ENCODE measurements at places on chromosomes 3 and 15.

DNA sequence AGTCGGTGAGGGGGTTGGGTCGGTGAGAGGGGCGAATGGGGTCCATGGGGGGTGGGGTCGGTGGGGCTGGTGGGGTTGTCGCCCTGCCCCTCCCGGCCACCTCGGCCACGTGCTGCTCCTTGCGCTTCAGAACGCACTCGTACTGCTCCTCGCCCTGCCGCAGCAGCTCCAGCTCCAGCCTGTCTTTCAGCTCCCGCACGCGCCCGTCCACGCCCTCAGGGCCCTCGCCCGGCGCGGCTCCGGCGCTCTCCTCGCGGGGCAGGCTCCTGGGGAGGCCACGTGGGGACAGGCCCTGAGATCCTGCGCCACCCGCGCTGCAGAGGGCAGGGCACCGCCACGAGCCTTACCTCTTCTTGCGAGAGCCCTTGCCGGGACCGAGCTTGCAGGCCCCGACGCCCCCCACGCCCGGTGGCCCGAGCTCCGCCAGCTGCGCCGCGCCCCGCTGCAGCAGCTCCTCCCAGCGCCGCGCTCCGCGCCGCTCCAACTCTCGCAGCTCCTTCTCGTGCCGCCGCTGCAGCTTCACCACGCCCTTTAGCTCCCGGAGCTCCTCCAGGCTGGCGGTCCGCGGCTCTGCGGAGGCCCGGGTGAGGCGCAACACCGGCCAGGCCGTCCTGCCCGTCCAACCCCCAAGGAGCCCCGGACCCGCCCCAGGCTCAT, 8.2 kb upstream of the ANKRD63 start:
- DNase-seq = no peak

GRCh38 chr3:43102773-43103480, 3.0 kb downstream of the POMGNT2 start:
- no peak for DNase-seq

DNA sequence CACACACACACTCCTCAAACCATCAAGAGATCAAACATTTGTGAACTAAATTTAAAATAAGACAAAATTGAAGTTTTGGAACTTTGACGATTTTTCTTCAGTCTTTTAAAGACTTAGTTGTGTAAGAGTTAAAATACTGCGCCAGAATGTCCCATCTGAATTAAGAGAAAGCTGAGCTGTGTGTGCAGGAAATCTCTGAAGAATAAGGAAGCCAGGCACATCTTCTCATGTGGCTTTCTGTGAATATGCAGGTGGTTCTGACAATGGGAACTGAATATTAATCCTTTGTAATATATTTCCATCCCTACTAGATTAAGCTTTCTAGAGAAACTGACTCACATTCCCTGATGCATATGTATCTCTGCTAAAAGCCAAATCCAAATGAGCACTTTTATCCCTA, 60.1 kb upstream of the ICE2 start:
- DNase-seq = no peak

DNA sequence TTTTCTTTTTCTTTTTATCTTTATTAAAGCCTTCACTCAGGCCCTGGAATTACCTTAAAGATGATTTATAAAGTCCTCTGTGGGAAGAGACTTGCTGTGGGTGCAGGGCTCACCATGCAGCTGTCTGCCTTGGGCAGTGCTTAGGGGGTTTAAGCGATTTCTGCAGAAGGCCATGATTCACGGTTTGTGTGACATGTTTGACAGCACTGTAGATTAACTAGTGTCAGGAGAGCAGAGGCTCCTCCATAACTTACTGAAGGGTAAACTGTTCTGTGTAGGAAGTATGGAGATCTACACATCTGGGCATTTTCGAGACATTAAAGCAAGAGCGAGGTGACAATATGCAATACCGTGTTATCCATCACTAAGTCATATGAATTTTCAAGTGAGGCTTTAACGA, 137.7 kb downstream of the LRIG1 start:
- no peak for DNase-seq

GRCh38 chr3:45817831-45818522, 21.6 kb upstream of the SLC6A20 start:
- DNase-seq = no peak

DNA sequence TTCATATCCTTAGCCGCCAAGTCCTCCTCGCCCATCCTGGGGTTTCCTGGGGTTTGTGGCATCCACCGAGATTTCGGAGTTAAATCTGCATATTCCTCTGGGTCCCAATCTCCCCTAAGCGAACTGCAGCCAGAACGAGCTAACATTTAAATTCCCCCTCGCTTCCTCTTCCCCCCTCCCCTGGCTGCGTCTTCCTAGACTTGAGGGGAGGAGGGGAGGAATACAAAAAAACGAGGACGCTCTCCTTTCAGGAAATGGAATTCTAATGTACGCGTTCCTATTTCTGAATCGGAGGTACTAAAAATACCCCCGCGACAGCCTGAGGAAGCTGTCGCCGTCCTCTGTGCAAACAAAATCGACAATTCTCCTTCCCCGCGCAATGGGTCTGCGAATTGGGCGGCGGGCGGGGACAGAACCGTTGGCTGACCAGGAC, 5.6 kb downstream of the FEZF2 start:
- DNase-seq = peak; percentile 91

GRCh38 chr15:81288040-81288439, 35.9 kb downstream of the STARD5 start:
- DNase-seq = no peak

DNA sequence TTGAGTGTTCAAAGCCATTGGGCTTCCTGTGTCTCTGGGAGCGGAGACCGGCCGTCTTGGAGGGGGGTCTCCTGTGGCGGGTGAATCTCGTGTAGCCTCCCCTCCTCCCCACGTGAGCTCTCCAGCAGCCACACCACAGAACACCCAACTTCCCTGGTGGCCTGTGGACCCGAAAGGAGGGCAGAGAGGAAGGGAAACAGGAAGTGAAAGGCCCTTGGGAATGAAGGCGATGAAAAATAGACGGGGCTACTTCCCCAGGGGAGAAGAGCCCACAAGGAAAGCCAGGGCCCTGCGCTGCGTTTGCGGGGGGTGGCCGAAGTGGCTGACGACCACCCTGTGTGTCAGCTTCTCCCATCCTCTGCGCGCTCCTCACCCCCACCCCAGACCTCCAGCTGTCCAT, 5.4 kb downstream of the ANKRD63 start:
- DNase-seq = no peak

DNA sequence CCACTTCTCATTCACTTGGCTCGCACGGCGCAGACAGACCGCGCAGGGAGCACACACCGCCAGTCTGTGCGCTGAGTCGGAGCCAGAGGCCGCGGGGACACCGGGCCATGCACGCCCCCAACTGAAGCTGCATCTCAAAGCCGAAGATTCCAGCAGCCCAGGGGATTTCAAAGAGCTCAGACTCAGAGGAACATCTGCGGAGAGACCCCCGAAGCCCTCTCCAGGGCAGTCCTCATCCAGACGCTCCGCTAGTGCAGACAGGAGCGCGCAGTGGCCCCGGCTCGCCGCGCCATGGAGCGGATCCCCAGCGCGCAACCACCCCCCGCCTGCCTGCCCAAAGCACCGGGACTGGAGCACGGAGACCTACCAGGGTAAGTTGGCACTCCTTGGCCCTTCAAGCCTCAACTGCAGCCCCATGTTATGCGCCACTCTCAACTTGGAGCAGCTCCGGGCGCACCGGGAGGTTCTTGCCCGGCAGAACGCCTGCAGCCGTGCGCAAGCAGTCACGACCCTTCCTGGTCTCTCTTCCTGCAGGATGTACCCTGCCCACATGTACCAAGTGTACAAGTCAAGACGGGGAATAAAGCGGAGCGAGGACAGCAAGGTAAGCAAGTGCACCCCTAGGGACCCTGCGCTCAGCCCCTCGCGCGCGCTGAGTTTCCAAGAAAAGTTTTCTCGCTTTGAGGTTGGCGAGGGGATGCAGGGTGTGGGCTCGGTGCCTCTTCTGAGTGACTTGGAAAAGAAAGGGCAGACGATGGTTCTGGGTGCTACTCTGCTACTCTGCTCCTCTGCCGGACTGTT, at the start of gene BHLHE40:
Gene BHLHE40, plus strand, starts transcription at position 10 of the 801 bp plus-strand sequence. Its CDS starts 282 bp downstream, at position 292.
- no peak for DNase-seq

DNA sequence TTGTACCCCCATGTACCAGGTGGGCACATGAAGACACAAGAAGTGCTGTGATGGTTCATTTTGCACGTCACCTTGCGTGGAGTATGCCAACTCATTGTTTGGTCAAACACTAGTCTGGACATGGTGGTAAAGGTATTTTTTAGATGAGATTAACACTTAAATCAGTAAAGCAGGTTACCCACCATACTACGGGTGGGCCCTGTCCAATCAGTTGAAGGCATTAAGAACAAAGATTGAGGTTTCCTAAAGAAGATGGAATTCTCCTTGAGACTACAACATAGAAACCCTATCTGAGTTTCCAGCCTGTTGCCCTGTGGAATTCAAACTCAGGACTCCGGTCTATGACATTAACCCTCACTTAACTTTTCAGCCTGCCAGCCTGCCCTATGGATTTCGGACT, 118.4 kb downstream of the RPLP1 start:
- DNase-seq = no peak

DNA sequence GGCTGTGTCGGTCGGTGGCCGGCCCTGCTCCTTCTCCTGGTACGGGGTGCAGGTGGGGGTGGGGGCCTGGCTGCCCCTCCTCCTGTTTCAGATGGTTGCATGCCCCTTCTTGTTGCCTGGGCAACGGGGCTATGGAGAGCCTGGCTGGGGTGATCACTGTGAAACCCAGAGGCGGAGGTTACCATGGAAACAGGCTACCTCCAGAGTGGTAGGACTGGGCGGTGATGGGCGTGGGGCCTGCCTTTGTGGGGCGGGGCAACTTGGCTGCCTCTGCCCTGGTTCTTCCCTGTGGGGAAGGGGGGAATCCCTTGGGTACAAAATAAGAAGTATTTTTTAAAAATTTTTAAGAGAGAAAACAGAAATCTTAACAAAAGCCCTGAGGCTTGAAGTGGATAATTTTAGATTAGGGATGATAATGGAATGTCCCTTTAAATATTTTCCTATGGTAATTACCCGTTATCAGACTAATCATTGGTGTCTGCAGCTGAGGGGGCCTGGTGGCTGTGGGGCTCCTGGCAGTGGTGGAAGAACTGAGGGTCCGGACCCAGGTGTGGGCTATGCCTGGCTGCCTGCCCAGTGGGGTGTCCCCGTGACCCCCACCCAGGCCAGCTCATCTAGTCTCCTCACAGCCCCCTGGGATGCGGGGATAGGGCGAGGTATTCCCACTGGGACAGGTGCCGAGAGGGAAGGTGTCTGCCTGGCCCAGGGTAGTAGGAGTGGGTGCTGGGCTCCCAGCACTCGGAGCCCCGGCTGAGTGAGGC, 32.5 kb downstream of the PLXNA1 start:
- peak; percentile 96 for DNase-seq

DNA sequence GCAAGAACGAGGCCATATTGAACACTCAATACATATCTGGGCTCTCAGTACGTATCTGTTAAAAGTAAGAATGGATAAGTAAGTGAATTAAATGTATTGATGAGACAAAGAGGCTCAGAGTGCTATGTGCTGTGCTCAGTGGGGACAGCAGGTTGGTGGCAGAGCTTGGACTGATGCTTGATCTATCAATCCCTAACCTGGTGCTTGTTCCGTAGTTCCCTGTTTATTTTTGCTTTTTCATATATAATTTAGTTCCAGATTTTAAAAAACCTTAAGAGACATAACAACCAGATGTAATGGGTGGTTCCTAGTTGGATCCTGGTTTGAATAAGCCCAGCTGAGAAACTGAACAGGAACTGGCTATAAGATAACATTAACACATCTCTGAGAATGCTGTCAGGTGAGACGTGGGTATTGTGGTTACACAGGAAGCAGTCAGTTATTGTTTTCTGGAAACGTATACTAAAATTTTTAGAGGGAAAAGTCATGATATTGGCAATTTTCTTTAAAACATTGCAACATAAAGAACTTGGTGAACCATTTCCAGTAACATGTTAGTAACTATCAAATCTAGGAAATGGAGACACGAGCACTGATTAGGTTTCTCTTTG, 120.5 kb downstream of the FOXB1 start:
- no peak for DNase-seq

- DNase-seq = no peak
These were observed 97.5 kb downstream of the RFTN1 start for GRCh38 chr3:16415911-16416476.

GRCh38 chr3:45664578-45664977, 24.6 kb upstream of the SACM1L start:
- DNase-seq = no peak

DNA sequence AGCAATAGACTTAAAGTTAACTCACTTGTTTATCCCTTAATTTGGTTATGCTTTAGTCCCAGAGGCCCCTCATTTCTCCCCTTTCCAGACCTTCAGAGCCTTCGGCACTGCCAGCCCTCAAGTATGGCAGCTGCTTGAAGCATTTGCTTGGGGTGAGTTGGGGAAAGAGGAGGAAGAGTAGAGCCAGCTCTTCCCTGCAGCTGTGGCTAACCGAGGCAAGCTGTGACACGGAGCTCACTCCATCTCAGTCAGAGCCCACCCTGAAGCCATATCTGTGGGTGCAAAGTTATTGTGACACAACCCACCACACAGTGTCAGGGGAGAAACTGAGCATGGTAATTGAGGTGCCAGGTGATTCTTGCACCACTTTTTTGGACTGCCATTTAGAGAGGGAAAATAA, 66.1 kb downstream of the FILIP1L start:
- no peak for DNase-seq

- DNase-seq = no peak
These were observed 18.9 kb downstream of the MAGEL2 start for GRCh38 chr15:23628612-23629233.

DNA sequence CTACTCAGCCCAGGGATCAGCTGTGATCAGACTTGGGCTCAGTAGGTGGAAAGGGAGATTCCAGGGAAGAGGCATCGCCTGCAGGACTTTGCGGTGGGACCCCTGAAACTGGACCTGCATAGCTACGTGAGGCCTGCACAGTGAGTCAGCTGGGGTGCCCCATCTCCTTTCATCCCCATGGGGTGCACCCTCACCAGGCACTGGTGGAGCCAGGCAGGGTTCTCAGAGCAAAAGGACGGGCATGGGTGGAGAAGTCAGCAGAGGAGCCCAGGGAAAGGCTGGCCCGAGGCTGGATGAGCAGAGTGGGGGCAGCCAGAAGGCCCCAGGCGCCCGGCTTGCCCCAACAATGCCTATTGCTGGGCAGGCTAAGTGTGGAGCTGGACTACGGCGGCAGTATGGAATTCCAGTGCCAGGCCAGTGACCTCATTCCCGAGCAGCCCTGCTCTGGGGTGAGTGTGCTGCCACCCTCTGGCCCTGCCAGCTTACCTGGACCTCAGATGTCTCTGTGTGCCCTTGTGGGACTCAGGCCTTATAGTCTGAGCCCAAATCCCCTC, 19.7 kb downstream of the ACAA1 start:
- no peak for DNase-seq

DNA sequence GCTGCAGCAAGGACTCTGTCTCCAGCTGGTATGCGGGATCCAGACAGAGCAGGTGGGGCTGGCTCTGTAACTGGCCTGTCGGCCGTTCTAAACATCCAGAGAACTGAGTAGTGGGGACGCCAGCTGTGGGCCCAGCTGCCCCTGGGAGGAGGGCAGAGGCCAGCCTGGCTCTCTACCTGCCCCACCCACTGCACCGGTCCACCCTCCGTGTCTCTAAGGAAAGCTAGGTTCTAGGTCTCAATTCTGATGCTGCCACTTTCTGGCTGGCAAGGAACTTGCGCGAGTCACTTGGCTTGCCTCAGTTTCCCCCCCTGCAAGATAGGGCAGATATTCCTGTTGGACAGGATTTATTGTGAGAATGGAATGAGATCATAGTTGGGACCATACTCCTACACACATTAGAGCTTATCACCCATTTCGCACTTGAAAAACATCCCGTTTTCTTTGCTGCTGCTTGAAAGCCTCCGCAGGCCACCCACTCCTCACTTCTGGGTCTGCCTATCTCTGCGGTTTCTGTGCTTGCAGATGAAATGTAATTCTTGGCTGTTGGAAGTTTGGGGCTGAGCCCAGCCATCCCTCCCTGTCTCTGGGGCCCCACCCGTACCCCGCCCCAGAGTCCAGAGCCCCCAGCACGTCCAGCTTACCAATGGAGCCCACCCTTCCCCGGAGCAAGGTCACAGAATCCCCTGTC, 65.8 kb downstream of the IQSEC1 start:
- DNase-seq = no peak

All from spinal cord (tissue), 10 donors.